ENCODE measurements at places on chromosomes 2 and 18. TPM values are rescaled to one million over a fixed set of nuclear protein-coding genes. Genes with fewer than 3 reads are reported as not detected.

The CYP27A1 gene
- total RNA-seq: 19.2 TPM

The CRYGD gene
- not detected for total RNA-seq

The CTAGE1 gene
- total RNA-seq: not detected

The CSRNP3 gene
- total RNA-seq: 0.13 TPM

The NFE2L2 gene
- total RNA-seq: 47.2 TPM

The NCKAP1 gene
- 97.3 TPM for total RNA-seq

The CDH19 gene
- total RNA-seq: under 0.01 TPM

The IL36B gene
- not detected for total RNA-seq

The TGFA gene
- total RNA-seq: 8.0 TPM

The LIPG gene
- 1.3 TPM for total RNA-seq

The TXNDC2 gene
- total RNA-seq: not detected

The ASPRV1 gene
- total RNA-seq: under 0.01 TPM

The POTEJ gene
- total RNA-seq: 0.38 TPM

The TBR1 gene
- under 0.01 TPM for total RNA-seq

The GPAT2 gene
- 5.6 TPM for total RNA-seq

The SERPINB10 gene
- total RNA-seq: not detected

The SNRNP27 gene
- 17.4 TPM for total RNA-seq

The HOXD12 gene
- not detected for total RNA-seq

Measured in dermis microvascular lymphatic vessel endothelial cell (primary cell).